ENCODE measurements at places on chromosomes 5 and 9.

- DNase-seq = no peak
Measured at GRCh38 chr9:94812343-94812742, 85.8 kb downstream of the AOPEP start.

- DNase-seq = no peak
Measured at GRCh38 chr5:102916109-102916508, 161.0 kb downstream of the PAM start.

DNA sequence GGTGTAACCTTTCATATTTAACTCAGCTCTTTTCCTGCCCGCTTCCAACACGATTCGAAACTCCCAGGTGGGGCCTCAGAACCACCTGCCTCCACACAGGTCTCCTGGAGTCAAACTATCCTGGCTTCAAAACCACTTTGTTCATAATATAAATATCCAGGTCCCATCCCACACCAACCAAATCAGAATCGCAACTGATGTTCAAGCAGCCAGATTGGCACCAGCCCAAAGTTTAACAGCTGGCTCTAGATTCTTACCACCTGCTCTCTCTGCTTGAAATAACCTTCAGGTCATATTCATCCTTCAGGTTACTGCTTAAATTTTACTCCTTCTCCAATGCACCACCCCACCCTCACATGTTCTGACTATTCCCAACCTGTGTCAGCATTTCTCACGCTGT, 231.4 kb upstream of the TRPM3 start:
- DNase-seq = no peak

DNA sequence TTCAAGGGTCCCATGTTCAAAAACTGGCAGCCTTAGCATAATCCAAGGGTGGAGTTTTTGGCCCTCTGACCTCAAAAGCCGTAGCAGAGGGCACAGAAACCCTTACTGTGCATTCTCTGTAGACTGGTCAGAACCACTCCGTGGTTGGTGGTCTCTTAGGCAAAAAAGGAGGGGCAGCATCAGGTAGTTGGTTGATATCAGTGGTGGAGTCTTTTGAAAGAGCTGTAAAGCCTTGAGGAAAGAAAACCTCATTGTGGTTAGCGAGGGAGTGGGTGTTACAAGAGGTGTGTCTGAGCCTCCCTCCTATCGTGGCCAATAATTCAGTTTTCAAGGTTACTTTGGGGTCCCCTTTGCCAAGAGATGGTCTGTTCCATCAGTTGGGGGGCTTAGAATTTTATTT, 40.9 kb downstream of the ARHGEF28 start:
- no peak for DNase-seq

DNA sequence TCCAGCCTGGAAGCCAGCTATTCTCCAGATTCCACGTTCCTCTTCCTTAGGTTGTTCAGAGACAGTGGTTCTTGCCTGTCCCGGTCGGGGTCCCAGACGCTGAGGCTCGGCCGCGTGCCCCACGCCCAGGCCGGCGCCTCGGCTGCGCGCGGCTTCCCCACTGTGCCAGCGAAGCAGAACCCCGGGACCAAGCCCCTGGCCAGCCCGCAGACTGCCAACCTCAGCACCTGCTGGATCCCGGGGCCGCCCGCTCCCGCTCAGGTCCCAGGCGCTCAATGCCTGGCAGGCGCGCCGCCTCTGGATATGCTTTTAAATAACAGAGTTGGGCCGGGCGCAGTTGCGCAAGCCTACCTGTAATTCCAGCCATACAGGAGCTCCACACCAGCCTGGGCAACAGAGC, 195.5 kb downstream of the MAN2A1 start:
- DNase-seq = no peak

- DNase-seq = no peak
Measured at GRCh38 chr5:125201446-125202052, 455.1 kb upstream of the ZNF608 start.
